ENCODE measurements at places on chromosomes 2 and 18. TPM values are rescaled to one million over a fixed set of nuclear protein-coding genes. Genes with fewer than 3 reads are reported as not detected.

GBX2 gene
- 2.4 TPM for total RNA-seq

HOXD12 gene
- not detected for total RNA-seq

SH3RF3 gene
- 1.1 TPM for total RNA-seq

CHRNA1 gene
- total RNA-seq: not detected

PDE6D gene
- 9.1 TPM for total RNA-seq

COLEC12 gene
- total RNA-seq: 0.44 TPM

PROM2 gene
- total RNA-seq: 0.82 TPM

KIF5C gene
- total RNA-seq: 1.1 TPM

CDH2 gene
- 0.81 TPM for total RNA-seq

GRCh38 chr2:145771525-145771924 is 1251.6 kb upstream of the ZEB2 start:
- no peak overlapping the region for H3K4me3 ChIP-seq
- no peaks in the 10 kb centered on the region for H3K27me3 ChIP-seq
- DNase-seq: no peak
- H3K4me1 ChIP-seq: no peaks in the 10 kb centered on the region
- no peaks in the 10 kb centered on the region for H3K36me3 ChIP-seq

DNA sequence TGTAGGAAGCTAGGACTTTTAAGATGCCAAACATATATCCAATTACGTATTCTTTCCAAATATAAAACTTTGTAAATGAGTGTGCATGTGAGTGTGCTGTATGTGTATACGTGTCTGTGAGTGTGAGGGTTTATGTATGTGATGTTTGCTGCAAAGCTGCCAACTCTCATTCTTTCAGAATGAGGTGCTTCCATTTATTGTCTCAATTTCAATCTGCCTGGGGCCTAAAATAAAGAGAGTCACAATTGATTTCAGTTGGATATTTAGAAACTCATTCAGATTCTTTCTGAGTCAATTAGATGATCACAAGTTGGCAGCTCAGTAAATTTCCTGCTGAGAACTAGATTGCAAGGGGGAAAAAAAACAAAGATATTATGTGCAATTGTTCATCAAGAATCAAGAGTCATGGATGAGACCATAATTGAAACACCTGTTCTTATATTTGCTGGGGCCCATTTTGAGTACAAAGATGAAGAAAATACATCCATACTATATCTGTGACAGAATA is 621.2 kb upstream of the ACVR2A start:
- no peaks in the 10 kb centered on the region for H3K4me1 ChIP-seq
- no peak overlapping the region for H3K27ac ChIP-seq
- no peak for DNase-seq
- H3K36me3 ChIP-seq: no peaks in the 10 kb centered on the region
- no peak overlapping the region for H3K4me3 ChIP-seq

DNA sequence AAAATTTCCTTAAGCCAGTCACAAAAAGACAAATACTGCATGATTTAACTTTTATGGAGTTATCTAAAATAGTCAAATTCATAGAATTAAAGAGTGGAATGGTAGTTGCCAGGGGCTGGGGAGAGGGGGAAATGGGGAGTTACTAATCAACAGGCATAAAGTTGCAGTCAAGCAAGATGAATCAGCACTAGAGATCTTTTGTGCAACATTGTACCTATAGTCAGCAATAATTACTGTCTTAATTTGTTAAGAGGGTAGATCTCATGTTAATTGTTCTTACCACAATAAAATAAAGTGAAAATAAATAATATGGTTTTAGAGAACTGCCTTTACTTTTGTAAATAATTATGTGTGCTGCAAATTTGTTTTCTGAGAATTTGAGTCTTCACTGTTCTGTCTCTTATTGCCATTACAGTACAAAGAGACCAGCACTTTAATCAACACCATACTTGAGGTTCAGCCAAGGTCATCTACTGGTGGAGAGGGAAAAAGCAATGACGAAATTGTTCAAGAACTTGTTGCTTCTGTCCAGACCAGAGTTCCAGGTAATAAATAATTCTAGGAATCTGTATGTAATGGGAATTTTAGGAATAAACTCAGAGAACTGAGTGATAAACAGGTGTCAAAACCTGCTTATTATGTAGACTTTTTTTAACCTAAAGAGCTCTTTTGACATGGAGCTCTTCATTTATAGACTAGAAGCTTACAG is 75.5 kb downstream of the TRABD2A start:
- no peak for DNase-seq
- no peaks in the 10 kb centered on the region for H3K4me1 ChIP-seq
- no peak overlapping the region for H3K27ac ChIP-seq
- H3K4me3 ChIP-seq: no peak overlapping the region

GRCh38 chr18:28127763-28128658 is 48.9 kb downstream of the CDH2 start:
- peak; percentile 30 for DNase-seq
- H3K36me3 ChIP-seq: no peaks in the 10 kb centered on the region
- no peak overlapping the region for H3K4me3 ChIP-seq

- no peak for DNase-seq
- no peak overlapping the region for H3K27ac ChIP-seq
- no peaks in the 10 kb centered on the region for H3K4me1 ChIP-seq
- H3K27me3 ChIP-seq: no peaks in the 10 kb centered on the region
- no peaks in the 10 kb centered on the region for H3K36me3 ChIP-seq
Measured at GRCh38 chr2:1510176-1510575, 96.9 kb downstream of the TPO start.

DNA sequence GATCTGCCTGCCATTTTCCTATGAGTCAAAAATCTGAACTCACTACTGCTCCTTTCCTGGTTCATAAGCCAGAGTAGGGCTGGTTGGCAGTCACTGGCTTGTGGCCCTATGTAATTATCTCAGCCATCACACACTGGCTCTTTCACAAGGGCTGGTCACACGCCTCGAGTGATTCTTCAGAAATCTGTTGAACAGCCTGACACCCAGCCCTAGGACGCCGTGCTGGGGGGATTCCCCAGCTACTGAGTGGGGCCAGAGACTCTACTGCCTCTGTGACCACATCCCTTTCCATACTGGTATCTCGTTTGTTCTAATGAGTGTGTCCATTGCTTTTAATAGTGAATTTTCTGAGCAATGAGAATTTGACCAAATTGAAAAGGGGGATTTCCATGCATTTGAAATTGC is 45.8 kb upstream of the RBM44 start:
- H3K27me3 ChIP-seq: no peaks in the 10 kb centered on the region
- no peak overlapping the region for H3K4me3 ChIP-seq
- H3K27ac ChIP-seq: no peak overlapping the region
- H3K36me3 ChIP-seq: no peaks in the 10 kb centered on the region

DNA sequence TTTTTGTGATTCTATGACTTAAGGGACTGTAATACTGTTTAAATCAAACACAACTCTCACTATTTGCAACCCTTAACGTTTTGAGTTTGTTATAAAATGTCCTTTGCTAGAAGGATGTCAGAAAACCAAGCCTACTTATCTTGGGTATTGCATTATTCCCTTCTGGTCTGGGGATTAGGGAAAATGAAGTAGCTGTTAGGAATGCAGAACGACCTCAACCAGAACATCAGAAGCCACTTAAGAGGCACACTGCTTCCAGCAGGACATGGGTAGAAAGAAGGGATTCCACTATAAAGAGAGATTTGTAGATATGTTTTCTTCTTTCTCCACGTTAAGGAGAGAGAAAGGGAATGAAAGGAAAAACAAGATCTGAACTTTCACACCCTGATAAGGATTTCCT is 101.2 kb downstream of the SETBP1 start:
- H3K27me3 ChIP-seq: no peaks in the 10 kb centered on the region
- peaks cover 17% of the 10 kb centered on the region for H3K4me1 ChIP-seq
- no peak for DNase-seq
- H3K36me3 ChIP-seq: no peaks in the 10 kb centered on the region
- no peak overlapping the region for H3K27ac ChIP-seq

GRCh38 chr2:152236191-152236925 is 60.8 kb upstream of the STAM2 start:
- no peak for DNase-seq
- H3K4me1 ChIP-seq: no peaks in the 10 kb centered on the region
- H3K27ac ChIP-seq: no peak overlapping the region
- H3K36me3 ChIP-seq: no peaks in the 10 kb centered on the region
- no peaks in the 10 kb centered on the region for H3K27me3 ChIP-seq

- no peaks in the 10 kb centered on the region for H3K4me1 ChIP-seq
Measured at GRCh38 chr18:63422087-63422863, at the start of gene VPS4B. Gene VPS4B, minus strand, starts transcription at chr18:63422476. Its CDS starts 217 bp downstream, at chr18:63422259.

DNA sequence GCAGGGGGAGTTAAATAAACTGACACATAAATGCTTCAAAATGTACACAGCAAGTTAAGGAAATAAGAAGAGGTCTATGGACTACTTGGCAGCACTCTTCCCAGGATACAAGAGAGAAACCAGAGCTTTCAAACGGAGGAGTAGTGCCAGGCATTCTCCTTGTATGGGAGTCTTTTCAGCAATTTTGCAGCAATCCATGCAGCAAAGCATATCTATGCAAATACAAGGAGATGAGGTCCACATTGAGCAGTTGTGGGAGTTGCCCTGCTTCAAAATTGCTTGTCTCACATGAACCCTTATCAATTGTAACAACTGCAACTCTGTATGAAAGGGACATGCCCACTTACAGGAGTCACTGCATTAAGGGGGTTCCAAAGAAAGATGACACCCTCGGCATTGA is 37.8 kb downstream of the SCN9A start:
- no peaks in the 10 kb centered on the region for H3K4me1 ChIP-seq
- H3K27ac ChIP-seq: no peak overlapping the region
- no peaks in the 10 kb centered on the region for H3K27me3 ChIP-seq
- no peak overlapping the region for H3K4me3 ChIP-seq
- no peak for DNase-seq

DNA sequence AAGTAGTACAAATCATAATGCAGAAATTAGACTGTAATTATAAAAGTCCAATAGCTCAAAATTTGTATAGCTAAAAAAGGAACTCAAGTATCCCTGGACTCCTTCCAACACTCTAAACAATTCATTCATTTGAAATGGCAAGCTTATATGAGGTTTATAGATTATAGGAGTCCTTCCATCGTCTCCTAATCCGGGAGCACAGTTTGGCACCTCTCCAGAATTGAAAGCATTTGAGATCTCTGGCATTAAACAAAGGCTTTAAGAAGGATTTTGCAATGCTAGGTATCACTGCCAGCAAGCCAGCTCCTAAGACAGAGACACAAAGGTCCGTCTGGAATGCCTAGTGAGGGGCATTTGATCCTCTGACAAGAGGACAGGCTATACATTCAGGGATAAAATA is 90.9 kb downstream of the ACVR1 start:
- H3K4me3 ChIP-seq: no peak overlapping the region
- no peaks in the 10 kb centered on the region for H3K36me3 ChIP-seq
- no peak for DNase-seq
- H3K27me3 ChIP-seq: no peaks in the 10 kb centered on the region

DNA sequence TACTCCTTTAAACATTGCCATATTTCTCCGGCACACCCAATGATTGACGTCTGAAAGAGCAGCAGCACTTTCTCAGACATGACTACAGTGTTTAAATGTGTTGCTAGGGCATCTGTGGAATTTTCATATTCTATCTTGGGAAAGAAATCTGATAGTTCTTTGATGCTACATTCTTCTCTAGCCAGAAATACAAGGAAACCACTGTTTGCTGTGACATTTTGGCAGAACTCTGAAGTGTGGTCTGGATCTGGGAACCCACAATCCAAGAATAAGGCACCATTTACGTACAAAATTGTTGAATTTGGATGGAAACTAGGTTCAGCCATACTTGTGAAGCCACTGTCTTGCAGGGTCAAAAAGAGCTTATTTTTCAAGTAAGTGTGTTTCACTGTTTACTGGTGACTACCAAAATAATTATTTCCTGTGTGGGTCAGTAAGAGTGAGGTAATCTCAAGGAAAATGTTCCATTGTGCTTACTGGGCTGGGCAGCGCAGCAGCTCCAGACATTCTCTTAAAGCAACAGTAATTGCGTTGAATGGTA is 21.3 kb upstream of the CD28 start:
- H3K4me1 ChIP-seq: peaks cover 65% of the 10 kb centered on the region
- no peak overlapping the region for H3K4me3 ChIP-seq
- no peaks in the 10 kb centered on the region for H3K36me3 ChIP-seq
- DNase-seq: no peak
- no peak overlapping the region for H3K27ac ChIP-seq

DNA sequence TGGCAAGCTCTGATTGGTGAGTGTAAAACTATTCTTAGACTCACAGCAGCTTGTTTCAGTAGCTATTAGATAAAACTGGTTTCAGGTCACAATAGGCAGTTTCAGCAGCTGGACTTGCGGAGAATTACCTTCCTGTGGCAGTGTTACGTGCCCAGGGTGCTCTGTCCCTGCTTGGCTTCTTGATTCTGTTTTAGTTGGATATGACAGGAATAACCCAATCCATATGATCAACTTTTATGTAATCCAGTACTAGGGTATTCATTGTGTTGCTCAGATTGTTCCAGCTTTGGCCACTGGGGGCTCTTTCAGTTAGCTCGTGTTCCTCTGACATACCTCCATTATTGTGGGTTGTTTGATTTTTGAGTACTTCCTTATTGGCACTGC is 43.1 kb downstream of the INPP4A start:
- no peak overlapping the region for H3K27ac ChIP-seq
- H3K4me3 ChIP-seq: no peak overlapping the region

DNA sequence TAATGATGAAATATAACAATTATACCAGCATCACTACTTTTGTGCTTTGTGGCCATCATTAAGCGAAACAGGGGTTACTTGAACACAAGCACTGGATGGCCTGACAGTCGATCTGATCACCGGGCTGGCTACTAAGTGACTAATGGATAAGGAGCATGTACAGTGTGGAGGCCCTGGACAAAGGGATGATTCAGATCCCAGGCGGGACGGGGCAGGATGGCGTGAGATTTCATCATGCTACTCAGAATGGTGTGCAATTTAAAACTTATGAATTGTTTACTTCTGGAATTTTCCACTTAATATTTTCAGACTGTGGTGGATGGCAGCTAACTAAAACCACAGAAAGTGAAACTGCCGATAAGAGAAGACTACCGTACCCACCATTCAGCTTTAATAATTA is 7.0 kb upstream of the CLIP4 start:
- H3K4me3 ChIP-seq: no peak overlapping the region
- peak; percentile 36 for DNase-seq
- no peak overlapping the region for H3K27ac ChIP-seq
- no peaks in the 10 kb centered on the region for H3K36me3 ChIP-seq
- no peaks in the 10 kb centered on the region for H3K4me1 ChIP-seq

DNA sequence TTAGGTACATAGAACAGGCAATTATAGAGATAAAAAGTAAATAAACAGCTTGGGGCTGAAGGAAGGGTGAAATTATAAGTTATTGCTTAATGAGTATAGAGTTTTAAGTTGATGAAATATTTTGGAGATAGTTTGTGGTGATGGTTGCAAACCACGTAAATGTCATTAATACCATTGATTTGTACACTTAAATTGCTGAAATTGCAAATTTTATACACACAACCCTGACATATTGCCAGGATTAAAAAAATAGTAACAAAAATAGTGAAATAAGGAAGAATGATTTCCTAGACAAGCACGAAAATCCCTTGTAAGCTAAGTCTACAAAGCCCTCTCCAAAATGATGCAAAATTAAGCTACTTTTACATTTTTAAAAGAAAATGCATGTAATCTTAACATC is 46.2 kb upstream of the RAB6D start:
- no peak overlapping the region for H3K4me3 ChIP-seq
- no peaks in the 10 kb centered on the region for H3K36me3 ChIP-seq
- no peak for DNase-seq
- no peaks in the 10 kb centered on the region for H3K4me1 ChIP-seq
- no peak overlapping the region for H3K27ac ChIP-seq

- no peak overlapping the region for H3K4me3 ChIP-seq
- no peak for DNase-seq
- no peak overlapping the region for H3K27ac ChIP-seq
- H3K36me3 ChIP-seq: no peaks in the 10 kb centered on the region
- no peaks in the 10 kb centered on the region for H3K27me3 ChIP-seq
- H3K4me1 ChIP-seq: peaks cover 16% of the 10 kb centered on the region
Measured at GRCh38 chr18:22286585-22286984, 117.2 kb downstream of the GATA6 start.

- H3K27ac ChIP-seq: no peak overlapping the region
- no peaks in the 10 kb centered on the region for H3K36me3 ChIP-seq
- H3K4me1 ChIP-seq: peaks cover 10% of the 10 kb centered on the region
Measured at GRCh38 chr2:46315103-46315890, 18.1 kb downstream of the EPAS1 start.

All from Caco-2 (cell line).